ENCODE measurements at places on chromosomes 1 and 21.

DNA sequence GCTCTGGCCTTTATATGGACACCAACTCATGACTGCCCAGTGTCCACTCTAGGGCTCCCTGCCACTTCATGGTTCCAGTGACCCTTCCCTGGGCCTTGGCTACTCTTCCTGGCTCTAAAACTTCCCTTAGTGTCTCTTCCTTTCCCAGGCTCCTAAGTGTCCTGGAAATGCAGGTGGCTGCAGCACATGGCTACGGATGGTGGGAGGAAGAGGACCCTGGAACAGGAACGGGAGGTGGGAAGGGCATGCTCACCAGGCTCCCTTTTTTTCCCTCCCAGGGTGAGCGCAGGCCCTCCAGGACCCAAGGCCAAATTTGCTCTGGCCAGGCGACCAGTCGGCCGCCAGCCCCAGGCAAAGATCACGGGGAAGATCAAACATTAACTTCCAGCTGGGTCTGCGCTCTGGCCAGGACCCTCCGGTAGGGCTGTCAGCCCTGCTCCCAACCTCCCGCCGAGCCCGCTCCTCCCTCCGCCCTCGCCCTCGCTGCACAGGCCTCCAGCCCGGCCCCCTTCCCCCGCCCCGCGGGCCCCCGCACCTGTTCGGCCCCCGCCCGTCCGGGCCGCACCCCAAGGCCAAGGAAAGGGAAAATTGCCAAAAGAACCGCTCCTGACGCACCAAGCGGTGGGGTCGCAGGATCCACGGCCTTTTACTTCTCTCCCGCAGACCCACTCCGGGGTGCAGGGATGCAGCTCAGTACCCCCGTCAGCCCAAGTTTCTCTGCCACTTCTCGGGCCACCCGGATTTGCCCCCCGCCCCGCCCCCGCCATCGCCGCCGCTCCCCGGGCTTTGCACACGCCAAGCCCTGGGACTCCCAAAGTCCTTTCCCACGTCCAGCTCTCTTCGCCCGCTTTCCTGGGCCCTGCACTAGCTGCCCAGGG is 894 bp downstream of the TCEA3 start:
- DNase-seq, result no peak

GRCh38 chr21:41536827-41537103 is 28.8 kb upstream of the TMPRSS2 start:
- DNase-seq, result no peak

- DNase-seq, result no peak
These were observed 33.1 kb upstream of the SELENON start for GRCh38 chr1:25766721-25767436.

DNA sequence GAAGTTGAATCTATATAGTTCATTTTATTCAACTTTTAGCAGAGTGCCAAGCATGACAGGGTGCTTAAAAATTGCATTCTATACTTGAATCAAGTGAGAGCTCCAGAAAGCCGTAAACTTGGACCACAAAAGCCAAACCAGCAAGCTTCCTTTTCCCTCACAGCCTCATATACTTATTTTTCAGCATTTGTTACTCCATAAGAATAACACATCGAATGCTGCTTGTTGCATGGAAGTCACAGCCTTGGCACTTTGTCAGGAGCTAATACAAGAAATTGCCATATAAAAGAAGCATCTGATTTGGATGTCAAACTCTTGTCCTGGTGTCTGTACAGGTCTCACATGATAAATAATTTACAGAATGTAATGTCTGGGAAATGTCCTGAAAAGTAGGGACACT is 87.4 kb downstream of the PLXNA2 start:
- no peak for DNase-seq

DNA sequence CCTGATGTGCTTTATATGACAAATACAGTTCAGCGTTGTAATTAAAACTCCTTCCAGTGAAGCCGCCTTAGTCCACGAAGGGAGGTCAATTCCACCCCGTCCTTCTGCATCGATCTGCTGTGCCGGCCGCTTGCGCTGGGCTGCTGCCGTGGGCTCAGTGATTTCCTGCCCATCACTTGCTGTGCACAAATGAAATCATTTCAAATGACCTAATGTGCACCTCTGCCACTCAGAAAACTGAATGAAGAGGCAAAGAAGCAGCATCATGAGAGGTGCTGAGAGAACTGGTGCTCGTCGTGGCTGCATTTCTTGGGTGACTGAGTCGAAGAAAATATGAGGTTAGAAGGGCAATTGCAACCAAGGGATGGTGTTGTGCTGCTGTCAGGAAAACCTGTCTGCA is 144.3 kb upstream of the SYT6 start:
- no peak for DNase-seq

DNA sequence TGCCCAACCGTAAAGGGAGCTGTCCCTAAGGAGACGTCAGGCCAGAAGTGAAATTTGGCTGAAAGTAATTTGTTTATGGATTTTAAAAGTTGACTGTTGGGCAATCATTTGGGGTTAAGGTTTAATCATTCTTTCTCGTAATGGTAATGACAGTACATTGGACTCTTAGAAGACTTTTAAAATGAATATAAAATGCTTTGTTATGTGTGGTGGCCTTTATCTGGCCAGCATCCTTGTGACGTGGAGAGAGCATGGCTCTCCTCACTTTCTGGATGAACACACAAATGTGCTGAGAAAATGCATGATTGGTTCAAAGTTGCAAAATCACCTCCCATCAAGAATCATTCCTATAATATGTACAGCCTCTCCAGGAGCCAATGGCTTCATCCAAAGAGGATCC is 160.2 kb downstream of the DHRS3 start:
- DNase-seq, result no peak

- peak; percentile 95 for DNase-seq
These were observed at the start of gene CPT2 for GRCh38 chr1:53196485-53197290. Gene CPT2, plus strand, starts transcription at chr1:53196824. Its CDS starts 120 bp downstream, at chr1:53196944.

- no peak for DNase-seq
These were observed 42.9 kb downstream of the ACTL8 start for GRCh38 chr1:17798011-17798410.

DNA sequence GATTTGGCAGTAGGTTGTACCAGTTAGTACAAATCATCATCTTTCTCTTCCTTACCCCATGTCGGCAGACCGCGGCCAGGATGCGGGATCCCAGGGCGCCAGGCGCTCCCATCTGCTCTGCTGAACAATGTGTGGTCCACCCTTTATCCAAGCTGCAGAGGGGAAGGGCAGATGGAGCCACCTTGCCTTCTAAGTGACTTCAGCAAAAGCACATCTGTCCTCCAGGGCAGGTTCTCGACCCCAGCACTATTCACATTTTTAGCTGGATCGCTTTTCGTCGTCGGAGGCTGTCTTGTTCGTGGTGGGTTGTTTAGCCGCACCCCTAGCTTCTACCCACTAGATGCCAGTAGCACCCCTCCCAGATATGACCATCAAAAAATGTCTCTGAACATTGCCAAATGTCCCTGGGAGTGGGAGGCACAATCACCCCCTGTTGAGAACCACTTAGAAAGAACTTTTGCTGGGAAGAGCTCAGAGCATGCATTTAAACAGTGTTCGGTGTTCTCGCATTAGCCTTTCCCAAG is 58.1 kb upstream of the SIM2 start:
- no peak for DNase-seq

DNA sequence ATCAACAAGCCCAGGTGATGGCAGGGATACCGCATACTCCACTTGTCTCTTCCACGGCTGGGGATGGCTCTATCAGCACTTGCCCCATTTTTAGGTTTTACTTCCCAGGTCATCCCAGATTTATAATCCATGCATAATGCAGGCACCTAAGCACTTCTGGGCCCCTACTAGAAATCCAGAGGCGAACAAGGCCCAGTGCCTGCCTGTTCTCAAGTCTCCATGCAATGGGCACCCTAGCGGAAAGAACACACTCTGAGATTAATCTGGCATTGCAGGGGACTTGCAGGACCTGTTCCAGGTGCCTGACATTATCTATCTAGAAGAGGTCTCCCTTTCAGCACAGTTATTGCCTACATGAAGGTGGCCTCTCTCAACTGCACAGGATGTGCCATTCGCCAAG is 39.8 kb downstream of the HIVEP3 start:
- no peak for DNase-seq

DNA sequence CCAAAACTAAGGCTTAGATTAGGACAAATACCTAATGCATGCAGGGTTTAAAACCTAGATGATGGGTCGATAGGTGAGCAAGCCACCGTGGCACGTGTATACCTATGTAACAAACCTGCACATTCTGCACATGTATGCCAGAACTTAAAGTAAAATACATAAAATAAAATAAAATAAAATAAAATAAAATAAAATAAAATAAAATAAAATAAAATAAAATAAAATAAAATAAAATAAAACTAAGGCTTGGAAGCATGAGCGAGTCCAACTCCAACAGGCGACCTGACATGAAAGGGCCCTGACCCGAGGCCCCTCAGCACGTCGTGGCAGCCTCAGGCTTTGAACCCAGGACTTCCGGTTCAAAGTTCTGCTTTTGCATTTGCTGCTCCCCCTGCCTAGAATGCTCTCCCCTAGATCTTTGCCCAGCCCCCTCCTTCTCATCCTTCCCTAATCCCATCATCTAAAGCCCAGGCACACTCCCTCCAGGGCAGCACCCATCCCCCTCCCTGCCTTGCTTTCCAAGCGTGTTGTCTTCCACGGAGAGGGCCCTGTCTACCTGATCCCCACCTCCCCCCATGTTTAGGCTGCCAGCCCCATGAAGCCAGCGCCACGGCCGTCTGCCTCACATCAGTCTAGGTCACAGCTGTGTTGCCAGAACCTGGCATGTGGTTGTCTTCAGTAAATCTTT is 64.3 kb downstream of the TAS1R2 start:
- DNase-seq, result no peak

- no peak for DNase-seq
These were observed 54.0 kb downstream of the RAB3B start for GRCh38 chr1:51936531-51936930.

GRCh38 chr21:29194342-29194741 is 63.9 kb downstream of the MAP3K7CL start:
- DNase-seq, result no peak

GRCh38 chr1:29471487-29472313 is 235.4 kb downstream of the PTPRU start:
- no peak for DNase-seq

- no peak for DNase-seq
These were observed 824 bp upstream of the IFI44L start for GRCh38 chr1:78619446-78619802.

- no peak for DNase-seq
These were observed 541.6 kb upstream of the CAMK1G start for GRCh38 chr1:209041927-209042326.

- peak; percentile 53 for DNase-seq
These were observed 2.3 kb downstream of the TTC24 start for GRCh38 chr1:156581661-156582387.

- no peak for DNase-seq
These were observed 16.7 kb downstream of the COL8A2 start for GRCh38 chr1:36108314-36108713.

DNA sequence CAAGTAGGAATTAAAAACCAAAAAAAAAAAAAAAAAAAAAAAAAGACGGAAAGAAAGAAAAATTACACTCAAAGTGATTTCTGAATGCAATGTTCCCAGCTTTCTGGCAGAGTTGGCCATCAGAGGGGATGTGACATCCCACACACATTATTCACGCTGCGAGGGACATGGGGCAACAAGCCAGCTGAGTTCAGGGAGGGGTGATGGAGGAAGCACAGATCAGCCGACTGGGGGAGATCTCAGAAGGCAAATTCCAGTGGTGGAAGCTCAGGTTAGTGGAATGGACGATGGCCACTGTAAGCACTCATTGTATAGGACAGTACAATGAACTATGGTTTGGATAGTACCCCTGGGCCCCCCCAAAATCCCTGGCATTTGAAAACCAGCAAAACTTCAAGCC is 311.9 kb downstream of the PCP4 start:
- DNase-seq, result no peak

DNA sequence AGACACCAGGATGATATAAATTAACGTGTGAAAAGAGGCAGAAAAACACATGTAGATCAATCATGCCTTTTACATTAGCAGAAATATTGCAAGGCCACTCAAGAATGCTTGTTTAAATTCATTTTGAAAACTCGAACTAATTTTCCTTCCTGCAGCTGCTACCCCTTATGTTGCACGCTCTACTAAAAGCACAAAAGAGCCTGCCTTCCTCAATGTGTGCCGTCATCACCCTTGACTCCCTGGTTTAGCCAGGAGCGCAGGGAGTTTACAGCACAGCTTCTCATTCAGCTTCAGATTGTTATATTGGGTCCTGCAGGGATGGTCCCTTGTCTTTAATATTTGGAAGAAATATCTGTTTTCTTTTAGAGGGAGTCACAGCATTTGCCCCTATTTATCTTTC is 10.1 kb upstream of the ST6GALNAC5 start:
- no peak for DNase-seq

- no peak for DNase-seq
These were observed 4.0 kb upstream of the ETV3 start for GRCh38 chr1:157142201-157142600.

GRCh38 chr1:89670163-89670562 is 37.2 kb downstream of the LRRC8C start:
- DNase-seq, result no peak

DNA sequence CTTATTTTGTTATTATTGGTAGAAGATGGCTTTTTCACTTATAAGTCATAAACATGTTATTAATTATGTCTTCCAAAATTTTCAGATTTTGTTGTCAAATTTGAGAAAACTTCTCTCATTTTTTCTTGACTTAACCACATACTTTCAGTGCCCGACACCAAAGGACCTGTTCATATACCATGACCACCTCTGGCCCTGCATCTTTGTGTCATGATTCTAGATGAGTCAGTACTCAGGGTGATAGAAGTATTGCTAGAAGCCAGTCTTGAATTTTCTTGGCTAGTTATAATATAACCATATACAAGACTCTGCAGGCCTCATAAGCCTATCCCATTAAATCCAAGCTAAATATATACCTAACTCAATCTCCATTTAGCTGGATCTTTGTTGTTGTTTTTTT is 35.4 kb upstream of the DPH5 start:
- DNase-seq, result no peak

DNA sequence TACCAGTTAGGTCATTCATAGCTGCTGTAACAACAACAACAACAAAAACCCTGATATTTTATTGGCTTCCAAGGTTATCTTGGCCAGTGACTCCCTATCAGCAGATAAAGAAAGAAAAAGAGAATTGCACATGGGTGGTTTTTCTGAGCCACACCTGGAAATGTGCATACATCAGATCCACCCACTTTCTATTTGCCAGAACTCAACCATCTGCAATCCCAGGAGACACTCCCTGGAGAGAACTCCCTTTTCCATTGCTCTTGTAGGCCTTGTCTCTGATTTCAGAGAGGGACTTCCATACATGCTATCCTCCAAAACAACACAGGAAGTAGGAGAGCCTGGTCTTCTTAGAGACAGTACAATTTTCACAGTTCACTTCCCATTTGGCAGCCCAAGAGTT is 74.9 kb upstream of the ZC3H11B start:
- no peak for DNase-seq

DNA sequence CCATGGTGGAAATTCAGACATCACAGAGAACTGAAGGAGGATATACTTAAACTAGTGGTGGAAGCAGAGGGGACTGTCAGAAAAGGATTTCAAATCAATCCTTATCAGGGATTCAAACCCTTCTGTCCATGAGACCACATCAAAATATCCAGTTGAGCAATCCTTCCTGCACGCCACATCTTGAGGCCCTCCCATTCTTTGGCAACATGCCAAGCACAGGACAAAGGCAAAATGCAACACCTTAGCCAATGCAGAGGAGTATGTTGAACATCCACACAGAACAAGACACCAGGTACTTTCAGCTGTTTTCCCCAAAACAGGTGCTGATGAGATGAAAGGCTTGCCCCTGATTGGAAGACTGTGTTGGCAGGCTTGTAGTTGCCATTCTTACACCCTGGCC is 81.8 kb upstream of the PLXNA2 start:
- no peak for DNase-seq

All from stimulated activated CD8-positive, alpha-beta memory T cell treated with anti-CD3 and anti-CD28 coated beads, Interleukin-2, amount 100 ng/mL, for 48 hours (primary cell).